ENCODE measurements at places on chromosomes 1 and 21. TPM values are rescaled to one million over a fixed set of nuclear protein-coding genes. Genes with fewer than 3 reads are reported as not detected.

The TAS1R3 gene
- total RNA-seq: not detected

The TNNT2 gene
- total RNA-seq: not detected

The SH3BGR gene
- 33.9 TPM for total RNA-seq

The FAM72C gene
- not detected for total RNA-seq

The CA6 gene
- not detected for total RNA-seq

The CLCN6 gene
- 19.7 TPM for total RNA-seq

The ECM1 gene
- total RNA-seq: 18.6 TPM

The SEMA6C gene
- total RNA-seq: 5.4 TPM

The AMY1C gene
- total RNA-seq: not detected

The AIDA gene
- total RNA-seq: 120 TPM

The C1orf146 gene
- not detected for total RNA-seq

The OR2L2 gene
- total RNA-seq: not detected

The FAM131C gene
- 0.33 TPM for total RNA-seq

The LDLRAD2 gene
- total RNA-seq: not detected
